ENCODE measurements at places on chromosomes 11 and 22.

DNA sequence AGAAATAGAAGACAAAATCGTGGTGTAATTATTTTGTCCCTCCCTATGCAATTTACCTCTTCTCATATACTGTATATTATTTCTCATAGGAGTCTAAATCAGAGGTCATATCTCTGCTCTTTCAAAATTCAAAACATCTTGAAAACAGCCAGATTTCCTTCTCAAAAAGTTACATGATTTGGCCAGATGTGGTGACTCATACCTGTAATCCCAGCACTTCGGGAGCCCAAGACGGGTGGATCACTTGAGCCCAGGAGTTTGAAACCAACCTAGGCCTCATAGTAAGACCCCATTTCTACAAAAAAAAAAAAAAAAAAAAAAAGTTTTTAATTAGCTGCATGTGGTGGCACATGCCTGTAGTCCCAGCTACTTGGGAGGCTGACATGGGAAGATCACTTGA lies 29.0 kb upstream of the DNAJB7 start:
- DNase-seq: no peak

- DNase-seq: no peak
Observed at GRCh38 chr22:20116376-20116950, 559 bp downstream of the RANBP1 start.

DNA sequence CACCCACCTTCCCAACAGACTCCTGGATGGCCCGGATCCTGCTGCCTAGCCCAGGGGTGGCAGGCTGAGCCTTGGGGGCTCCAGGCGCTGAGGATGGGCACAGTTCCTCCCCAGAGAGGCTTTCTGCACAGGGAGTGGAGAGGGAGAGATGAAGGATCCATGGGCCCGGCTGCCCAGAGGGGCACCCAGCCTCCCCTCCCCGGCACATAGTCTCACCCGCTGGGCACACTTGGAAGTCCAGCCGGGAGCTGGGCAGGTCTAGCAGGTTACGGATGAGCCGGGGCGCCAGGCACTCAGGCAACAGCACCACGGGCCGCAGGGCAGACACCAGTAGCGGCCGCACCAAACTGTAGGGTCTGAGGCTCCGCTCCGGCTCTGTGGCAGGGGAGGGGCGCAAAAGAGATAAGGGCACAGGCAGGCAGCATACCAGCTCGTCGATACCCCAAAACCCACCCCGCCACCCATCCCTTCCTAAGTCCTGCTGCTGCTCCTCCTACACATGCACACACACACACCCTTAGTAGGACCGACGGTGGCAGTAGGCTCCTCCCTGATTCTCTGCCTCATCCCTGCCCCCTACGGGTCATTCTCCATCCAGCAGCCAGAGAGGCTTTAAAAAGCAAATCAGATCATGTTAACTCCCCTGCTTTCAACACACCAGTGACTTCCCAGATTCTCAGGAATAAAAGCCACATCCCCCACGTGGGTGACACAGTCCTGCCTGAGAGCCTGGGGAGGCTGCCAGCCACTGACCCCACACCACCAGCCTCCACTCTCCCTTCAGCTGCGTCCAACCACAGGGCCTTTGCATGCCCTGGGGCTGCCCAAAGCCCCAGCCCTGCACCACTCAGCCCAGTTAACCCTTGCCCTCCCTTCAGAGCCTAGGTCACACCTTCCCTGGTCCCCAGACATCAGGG lies 6.5 kb upstream of the MFNG start:
- no peak for DNase-seq

DNA sequence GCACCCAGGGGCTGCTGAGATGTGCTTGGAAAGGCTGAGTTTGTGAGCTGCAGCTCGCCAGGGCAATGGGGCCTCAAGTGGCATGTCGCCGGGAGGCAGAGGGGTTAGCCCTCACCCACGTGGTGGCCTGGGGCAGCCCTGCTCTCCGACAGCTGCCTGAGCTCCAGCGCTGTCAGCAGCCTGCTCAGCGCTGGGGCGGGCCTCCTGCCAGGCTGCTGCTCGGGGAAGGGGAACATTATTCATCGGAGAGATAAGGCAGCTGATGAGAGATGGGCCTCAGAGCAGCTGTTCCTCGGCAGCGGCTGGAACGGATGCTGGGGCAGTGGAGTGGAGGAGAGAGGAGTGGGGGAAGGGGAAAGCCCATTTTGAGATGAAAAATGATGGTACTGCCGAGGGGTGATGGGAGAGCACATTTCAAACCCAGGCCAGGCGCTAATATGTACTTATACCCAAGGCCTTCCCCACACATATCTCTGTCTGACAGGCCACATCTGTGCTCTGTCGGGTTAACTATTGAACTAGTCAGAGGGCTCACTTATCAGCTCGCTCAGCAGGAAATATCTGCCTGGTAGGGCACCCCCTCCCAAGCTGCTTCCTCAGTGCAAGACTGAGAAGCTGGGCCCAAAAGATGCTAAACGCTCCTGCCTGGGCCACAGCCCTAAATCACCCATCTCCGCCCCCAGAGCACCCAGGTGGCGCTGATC lies 79.5 kb downstream of the TIMP3 start:
- DNase-seq: peak; percentile 50

DNA sequence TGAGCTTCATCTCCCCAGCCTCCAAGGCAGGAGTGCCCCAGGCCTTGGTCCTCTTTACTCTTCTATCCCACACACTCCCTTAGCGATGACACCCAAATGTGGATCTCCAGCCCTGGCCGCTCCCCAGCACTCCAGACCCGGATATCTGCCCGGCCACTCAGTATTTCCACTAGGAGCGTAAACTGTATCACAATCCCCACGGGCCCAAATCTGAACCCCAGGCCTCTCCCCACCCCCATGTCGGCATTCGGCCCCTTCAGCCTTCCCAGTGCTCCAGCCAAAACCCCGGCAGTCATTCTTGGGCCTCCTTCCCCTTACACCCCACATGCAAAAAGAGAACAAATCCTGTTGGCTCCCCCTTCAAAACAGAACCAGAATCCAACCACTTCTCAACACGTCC lies 20.8 kb downstream of the WNT11 start:
- DNase-seq: no peak

GRCh38 chr11:57237204-57237681 lies at the start of gene APLNR:
TSS of gene APLNR (minus strand) at chr11:57237250. CDS start at chr11:57237004, 246 bp downstream.
- no peak for DNase-seq

DNA sequence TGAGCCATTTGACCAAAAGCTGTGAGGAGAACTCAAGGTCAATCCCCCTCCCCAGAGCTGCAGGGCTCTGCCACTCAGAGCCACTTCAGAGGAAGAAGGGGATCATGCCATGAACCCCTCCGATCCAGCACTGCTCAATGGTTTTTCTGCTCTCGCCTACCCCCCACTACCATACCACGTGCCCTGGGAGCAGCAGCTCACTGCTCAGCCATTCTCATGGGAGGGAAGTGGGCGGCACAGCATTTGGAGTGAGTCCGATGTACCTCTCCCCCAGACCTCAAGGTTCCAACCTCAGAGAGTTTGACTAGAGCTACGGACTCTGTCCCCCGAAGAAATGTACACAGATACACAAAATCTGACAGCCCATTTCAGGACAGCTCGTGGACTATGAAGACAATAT lies 34.5 kb downstream of the AP1B1 start:
- no peak for DNase-seq

DNA sequence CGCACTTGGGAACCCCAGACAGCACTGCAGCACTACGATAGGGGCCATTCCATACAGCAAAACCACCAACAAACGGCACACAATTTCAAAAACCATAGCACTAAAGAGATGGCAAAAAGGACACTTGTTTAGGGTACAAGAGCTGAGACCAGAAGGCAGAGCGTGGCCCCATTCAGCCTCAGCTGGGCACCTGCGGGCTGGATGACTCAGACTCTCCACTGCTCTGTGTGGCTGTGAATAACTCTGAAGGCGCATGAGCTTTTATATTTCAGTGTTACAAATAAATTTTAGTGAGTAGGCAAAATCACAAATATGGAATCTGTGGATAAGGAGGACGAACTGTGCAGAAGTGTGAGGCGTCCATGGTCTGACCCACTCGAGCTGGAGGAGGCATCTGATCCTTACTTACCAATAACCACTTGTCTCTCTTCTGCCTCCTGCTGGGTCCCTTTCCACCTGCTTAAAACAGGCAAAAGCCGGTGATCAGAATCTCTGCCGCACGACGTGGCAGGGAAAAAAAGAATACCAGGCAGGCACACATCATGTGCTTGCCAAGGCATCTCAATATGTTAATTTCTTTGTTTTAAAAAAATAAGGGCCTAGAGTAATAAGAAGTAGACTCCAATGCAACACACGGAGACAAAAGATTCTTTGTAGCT lies 325.7 kb downstream of the SHANK2 start:
- no peak for DNase-seq

- DNase-seq: no peak
Observed at GRCh38 chr11:3623121-3623520, 18.7 kb downstream of the ART5 start.

DNA sequence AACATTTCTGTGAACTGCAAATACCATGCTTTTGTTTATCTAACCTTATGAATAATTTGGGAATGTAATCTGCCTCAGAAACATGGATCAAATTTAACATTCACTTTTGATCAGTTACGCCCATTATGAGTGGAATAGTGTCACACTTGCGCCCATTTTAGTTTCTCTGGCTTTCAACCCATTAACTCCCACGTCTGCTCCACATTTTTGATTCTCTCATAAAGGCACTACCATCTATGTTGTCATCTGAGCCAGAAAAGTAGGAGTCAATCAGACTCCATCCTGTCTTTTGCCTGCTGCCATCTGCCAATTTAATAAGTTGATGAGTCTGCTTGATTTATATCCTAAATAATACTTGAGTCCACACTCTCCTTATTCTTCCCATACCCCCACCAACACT lies 1090.7 kb downstream of the DLG2 start:
- DNase-seq: no peak

- DNase-seq: no peak
Observed at GRCh38 chr11:1875093-1875850, 16.4 kb downstream of the PRR33 start.

- no peak for DNase-seq
Observed at GRCh38 chr22:49958366-49958921, 2.1 kb upstream of the PIM3 start.

- DNase-seq: no peak
Observed at GRCh38 chr11:11247086-11247485, 106.0 kb downstream of the CSNK2A3 start.

DNA sequence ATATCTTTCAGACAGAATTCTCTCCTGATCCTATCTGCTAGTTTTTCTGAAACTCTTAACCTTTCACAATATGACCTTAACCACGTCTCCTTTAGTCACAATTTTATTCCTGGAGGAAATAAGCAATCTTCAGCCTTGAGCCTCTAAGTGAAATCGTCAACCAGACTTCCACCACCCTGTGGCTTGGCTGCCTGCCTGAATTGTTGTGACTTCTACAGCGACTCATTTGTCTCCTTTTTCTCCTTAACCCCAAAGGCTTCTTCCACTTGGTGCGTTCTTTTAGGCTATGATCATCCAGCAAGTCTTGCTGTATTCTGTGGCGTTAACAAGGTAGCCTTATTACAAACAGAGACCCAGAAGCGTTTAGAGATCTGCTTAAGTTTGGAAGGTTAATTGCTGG lies 535.1 kb upstream of the ARHGAP42 start:
- DNase-seq: peak; percentile 3

- DNase-seq: no peak
Observed at GRCh38 chr11:119099711-119100110, 1.9 kb downstream of the DPAGT1 start.

DNA sequence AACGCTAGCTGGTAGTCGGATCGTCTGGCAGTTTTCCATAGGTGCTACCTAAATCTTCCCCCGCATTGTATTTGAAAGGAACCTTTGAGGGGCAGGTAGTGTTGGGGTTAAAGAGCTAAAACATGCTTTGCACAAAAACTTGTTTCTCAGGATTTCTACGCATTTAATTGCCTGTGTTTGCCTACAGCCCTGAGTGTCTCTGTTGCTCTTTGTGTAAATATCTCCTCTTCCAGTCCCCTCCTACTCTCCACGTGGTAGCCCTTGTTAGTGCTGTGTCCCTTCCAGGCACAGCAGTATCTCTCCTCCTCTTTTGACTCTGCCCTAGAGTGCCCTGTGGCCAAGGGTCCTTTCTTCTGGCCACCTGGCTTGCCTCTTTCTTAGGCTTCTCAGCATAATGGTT lies 81.7 kb downstream of the BARX2 start:
- DNase-seq: no peak

GRCh38 chr11:72234514-72234830 lies 9.5 kb downstream of the PHOX2A start:
- no peak for DNase-seq

DNA sequence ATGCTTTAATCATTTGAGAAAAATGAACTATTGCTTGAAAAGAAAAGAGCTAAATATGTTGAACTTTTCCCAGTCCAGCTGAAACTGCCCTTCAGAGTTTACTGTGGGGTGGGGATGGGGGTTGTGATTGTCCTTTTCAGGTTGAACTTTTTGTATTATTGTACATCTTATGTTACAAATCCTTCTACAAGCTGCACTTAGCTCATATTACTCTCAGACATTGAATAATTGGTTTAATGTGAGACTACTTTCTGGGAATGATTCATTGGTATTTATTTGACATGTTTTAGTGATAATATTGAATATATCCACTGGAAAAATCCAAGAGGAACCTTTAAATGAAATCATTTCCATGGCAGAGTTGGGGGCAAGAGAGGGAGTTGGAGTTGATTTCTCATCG lies 84.9 kb downstream of the ATXN10 start:
- no peak for DNase-seq

DNA sequence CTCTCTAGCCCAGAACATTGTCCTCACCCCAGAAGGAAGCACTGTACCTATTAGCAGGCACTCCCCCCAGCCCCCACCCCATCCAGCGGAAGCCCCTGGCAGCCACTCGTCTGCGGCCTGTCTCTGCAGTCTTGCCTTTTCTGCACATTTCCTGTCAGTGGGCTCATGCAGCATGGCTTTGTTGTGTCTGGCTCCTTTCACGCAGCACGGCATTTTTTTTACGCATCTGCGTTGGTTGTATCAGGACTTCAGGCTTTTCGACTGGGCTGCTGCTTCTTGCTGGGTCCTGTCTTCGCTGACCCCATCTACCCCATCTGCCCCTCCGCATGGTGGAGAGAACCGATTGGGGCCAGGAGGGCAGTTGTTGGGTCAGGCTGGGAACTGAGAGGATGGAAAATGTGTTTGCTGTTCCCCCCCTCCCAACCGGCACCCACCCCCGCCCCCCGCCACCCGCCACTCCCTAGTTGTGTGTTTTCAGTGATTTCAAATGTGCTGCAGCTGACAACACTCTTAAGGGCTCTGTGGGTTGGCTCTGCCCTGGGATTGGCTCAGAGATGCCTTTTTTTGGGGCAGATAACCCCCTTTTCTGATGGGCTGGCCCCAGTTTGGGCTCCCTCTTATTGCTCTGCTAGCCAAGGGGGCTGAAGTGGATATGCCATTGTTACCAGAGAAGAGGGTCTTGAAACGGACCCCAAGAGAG lies 110.0 kb downstream of the KIAA1671 start:
- no peak for DNase-seq

DNA sequence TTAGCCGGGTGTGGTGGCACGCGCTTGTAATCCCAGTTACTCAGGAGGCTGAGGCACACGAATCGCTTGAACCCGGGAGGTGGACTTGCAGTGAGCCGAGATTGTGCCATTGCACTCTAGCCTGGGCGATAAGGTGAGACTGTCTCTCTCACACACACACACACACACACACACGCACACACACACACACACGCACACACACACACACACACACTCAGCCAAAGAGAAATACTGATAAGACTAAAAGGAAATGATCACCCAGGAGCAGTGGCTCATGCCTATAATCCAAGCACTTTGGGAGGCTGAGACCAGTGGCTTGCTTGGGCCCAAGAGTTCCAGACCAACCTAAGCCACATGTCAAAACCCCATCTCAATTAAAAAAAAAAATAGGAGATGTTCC lies 20.8 kb downstream of the HSPA8 start:
- no peak for DNase-seq
